ENCODE measurements at places on chromosomes 4 and X. TPM values are rescaled to one million over a fixed set of nuclear protein-coding genes. Genes with fewer than 3 reads are reported as not detected.

GRCh38 chrX:129649268-129650182, 5.2 kb downstream of the APLN start:
- no peak for DNase-seq

GRCh38 chrX:39591099-39591498, 506.7 kb downstream of the BCOR start:
- DNase-seq = no peak

DNA sequence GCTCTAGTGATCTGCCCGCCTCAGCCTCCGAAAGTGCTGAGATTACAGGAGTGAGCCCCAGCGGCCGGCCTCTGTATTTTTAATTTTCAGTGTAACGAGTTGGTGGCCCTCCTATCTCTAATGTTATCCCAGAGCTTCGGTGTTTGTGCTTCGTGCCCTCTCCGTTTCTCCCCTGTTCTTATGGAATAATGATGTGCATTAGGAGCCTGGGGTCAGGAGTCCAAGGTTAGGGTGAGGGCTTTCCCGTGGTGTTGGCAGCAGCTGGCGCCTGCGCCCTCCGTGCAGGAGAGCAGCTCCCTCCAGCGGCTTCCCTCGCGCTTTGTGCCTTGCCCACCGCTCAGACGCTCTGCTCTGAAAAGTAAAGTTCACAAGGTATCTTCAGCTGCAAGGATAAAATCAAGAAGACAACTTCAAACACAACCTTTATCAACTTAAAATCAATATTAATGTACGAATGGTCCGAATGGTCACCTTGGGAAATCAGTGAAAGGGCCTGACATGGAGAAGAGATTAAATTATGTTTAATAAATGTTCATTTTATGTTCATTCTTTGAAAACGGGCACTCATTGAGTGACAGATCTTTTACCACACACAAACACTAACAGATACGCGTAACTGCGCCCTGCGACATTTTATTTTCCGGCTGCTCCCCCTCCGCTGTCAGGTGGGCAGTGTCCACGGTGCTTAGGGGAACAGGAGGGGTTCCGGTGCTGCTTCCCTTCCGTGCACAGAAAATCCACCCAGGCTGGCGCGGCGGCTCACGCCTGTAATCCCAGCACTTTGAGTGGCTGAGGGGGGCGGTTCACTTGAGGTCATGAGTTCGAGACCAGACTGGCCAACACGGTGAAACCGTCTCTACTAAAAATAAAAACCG, 62.4 kb downstream of the TRAPPC11 start:
- peak; percentile 67 for DNase-seq

The REELD1 gene
- 0.21 TPM for total RNA-seq

DNA sequence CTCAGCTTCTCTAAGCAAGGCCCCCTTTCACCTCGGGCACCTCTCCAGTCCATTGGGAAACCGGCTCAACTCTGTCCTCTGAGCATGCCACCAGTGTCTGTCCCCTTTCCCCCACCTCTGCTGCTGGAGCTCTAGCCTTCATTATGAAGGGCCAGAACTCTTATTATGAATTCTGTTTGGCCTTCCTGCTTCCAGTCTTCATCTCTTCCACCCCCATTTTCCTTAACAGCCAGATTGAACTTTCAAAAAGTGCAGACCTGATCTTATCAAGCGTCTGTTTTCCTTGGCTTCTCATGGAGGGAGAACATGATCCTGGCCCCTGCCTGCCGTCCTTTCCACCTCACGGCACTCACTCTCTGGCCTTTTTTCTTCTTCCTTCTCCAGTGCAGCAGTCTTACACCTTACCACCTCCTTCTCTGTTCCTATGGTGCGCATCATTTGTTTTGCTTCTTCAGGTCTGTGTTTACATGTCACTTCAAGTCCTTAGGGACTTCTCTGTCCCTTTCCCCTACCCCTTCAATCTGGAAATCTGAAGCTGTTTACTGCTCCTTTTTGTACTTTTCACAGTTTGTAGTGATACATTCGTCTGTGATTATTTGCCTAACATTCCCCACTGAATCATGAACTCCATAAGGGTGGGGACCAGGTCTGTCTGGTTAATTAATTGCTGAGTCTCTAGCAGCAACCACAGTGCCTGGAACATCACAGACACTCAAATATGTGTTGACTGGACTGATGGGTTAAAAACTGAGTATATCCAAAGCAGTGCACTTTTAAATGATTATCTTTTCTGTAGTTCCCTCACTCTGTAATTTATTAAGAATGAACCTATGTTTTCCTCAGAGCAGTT, 55.8 kb downstream of the FNIP2 start:
- DNase-seq = no peak

The DCLK2 gene
- not detected for total RNA-seq

- DNase-seq = no peak
These were observed 85.9 kb downstream of the CLDN34 start for GRCh38 chrX:10052906-10053625.

The DCX gene
- total RNA-seq = not detected

- DNase-seq = no peak
These were observed 197.3 kb downstream of the OR13H1 start for GRCh38 chrX:131741103-131741581.

GRCh38 chr4:125459531-125459930, 144.8 kb downstream of the FAT4 start:
- DNase-seq = no peak

DNA sequence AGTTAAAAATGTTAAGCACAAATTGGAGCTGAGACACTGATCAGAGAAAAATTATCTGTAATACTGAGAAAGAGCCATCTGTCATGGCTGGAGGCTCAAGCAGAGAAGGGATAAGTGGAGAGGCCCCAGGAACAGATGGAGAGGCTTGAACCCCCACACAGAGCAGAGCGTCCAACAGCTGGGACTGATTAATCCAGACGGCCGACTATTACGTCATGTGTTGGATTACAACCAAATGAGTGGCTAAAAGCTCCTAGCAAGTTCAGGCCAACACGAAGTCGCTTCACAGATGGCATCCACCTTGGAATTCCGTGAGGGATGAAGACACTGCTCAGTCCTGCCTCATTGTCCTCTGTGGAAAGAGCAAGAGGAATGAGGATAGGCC, 57.7 kb upstream of the ATXN3L start:
- no peak for DNase-seq

GRCh38 chrX:136629084-136629750, 18.7 kb upstream of the CD40LG start:
- no peak for DNase-seq

- no peak for DNase-seq
These were observed 32.7 kb upstream of the SLC25A4 start for GRCh38 chr4:185110375-185110823.

The GAGE10 gene
- total RNA-seq = not detected

DNA sequence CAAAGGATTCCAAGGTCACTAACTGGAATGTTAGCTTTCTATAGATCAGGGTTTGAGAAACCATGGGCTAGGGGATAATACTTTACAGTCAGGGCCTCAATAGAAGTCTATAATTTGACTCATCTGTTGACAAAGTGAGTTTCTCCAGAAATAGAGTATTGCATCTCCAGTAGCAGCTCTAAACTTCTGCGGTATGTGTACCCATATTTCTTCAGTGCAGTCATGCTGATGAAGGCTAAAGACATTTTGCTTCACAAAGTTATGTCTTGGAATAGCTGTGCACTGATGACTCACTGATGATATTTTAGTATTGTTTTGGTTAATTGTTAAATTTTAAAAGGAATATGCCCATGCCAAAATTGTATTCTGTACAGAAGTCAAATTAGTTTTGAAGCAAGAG, 464.9 kb upstream of the AMOT start:
- no peak for DNase-seq

DNA sequence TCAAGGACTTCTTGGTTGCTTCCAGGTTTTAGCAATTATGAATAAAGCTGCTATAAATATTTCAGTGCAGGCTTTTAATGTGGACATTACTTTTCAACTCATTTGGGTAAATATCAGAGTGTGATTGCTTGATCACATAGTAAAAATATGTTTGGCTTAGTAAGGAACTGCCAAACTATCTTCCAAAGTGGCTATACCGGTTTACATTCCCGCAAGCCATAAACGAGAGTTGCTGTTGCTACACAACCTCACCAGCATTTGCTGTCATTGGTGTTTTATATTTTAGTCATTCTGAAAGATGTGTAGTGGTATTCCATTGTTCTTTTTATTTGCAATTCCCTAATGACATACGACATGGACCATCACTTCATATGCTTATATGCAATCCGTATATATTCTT, 30.9 kb upstream of the SPOCK3 start:
- no peak for DNase-seq

DNA sequence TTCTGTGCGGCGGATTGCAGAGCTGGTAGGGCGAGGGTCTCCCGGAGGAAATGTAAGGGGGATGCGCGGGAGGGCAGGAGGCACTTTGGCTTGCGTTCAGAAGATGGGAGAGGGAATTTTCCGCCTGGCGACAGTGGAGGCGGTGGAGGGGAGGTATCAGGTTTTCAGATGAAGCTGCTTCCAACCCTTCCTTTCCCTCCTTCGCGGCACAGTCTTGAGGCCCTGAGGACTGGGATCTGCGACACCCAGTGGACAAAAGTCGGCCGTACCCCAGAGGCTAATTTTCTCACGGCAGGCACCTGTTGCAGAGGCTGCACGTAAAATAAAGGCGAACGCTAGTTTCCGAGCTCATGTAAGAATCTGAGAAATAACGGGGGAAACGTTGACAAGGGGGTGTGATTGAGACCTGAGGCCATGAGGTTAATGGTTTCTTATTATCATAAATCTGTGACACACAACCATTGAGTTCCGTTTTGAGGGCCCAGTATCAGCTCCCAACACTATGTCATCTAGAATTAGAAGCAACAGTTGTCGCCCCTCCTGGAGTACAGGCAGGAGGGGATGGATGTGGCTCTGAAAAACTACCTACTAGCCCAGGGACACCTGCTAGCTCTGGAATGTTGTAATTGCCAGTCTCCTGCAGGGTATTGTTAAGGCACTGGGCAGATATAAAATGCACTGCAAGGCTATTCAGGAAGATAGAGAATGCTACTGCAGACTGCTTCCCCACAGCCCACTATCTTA, 1.1 kb downstream of the ZCCHC18 start:
- peak; percentile 70 for DNase-seq

DNA sequence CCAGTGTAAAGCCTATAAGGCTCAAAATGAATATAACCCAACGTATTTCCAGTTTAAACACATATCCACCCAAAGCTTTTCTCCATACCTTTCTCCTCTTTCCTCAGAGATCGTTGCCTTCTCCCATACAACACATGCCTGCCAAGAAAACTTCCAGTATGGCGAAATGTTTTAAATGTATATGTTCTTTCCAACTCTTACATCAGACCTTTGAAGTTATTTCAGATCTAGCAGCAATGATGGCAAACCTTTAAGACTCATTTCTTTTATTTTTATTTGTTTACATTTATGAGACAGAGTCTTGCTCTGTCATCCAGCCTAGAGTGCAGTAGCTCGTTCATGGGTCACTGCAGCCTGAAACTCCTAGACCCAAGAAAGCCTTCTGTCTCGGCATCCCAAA, 265.4 kb downstream of the BMPR1B start:
- DNase-seq = no peak

GRCh38 chr4:64940698-64941097, 531.4 kb upstream of the TECRL start:
- no peak for DNase-seq

The CHRNA9 gene
- 0.10 TPM for total RNA-seq

DNA sequence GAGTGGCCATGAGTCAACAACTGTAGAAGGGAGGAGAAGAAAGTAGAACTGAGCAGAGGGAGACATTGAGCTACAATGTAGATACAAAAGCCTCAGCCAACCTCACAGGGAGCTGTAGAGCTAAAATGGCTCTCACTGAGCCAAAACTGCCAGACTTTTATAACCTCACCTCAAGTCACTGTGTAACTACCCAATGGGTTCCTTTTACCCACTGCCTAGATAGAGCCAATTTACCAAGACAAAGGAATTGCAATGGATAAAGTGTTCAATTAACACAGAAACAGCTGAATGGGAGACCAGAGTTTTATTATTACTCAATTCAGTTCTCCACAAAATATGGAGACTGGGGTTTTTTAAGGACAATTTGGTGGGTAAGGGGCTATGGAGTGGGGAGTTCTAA, 938.9 kb upstream of the GRIA3 start:
- no peak for DNase-seq

- no peak for DNase-seq
These were observed 27.0 kb downstream of the MAGEE1 start for GRCh38 chrX:76454456-76454927.

GRCh38 chr4:189858435-189858834, 82.2 kb upstream of the FRG1 start:
- DNase-seq = no peak

DNA sequence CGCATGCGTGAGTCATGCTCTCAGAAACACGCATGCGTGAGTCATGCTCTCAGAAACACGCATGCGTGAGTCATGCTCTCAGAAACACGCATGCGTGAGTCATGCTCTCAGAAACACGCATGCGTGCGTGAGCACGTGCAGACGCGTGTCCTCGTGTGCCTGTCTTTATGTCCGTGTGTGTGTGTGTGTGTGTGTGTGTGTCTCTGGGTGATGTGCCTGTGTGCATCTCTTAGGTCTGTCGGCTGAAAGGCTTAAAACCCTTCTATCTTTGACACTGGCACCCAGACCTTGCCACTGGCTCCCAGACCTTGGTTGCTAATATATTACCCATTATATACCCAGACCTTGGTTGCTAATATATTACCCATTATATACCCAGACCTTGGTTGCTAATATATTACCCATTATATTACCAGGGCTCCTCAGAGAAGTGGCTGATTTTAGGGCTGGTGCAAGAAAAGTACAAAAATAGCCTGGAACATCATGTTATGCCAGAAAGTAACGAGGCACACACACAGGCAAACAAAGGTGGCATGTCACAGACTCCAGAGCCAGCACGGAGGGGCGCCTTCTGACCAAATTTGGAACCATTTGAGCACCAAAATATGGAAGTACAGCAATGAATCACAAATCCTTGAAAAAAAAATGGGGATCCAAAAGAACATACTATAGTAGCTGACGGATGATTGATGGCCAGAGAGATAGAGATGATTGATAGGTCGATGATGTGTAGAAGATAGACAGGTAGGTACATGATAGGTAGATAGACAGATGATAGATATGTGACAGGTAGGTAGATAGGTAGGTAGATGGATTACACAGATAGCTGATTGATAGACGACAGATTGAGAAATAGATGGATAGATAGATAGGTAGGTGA, 19.2 kb upstream of the ADRA2C start:
- DNase-seq = no peak

The ANXA3 gene
- total RNA-seq = not detected

DNA sequence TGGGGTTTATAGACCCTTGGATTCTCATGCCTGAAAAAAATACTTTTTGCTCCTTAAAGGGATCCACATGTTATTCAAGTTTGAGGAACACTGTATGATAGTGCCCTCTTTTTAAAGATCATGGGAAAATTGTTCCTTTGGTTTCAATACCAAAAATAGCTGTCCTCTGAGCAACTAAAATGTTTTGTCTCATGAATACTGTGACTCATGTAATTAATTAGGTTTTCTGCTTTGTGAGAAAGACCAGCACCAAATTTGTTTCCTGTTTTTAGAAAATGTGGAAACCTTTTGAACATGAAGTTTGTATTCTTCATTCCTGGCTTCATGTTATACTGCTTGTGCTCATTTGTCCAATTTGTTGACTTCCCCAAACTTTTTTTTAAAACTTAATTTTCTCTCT, 127.6 kb upstream of the SH3RF1 start:
- DNase-seq = no peak
